ENCODE measurements at places on chromosomes 6 and 20.

GRCh38 chr20:35454881-35455609 lies at the start of gene CEP250:
Gene CEP250 (plus strand): TSS chr20:35455598. CDS start chr20:35462368, 6,770 bp downstream.
- DNase-seq = peak; percentile 93

DNA sequence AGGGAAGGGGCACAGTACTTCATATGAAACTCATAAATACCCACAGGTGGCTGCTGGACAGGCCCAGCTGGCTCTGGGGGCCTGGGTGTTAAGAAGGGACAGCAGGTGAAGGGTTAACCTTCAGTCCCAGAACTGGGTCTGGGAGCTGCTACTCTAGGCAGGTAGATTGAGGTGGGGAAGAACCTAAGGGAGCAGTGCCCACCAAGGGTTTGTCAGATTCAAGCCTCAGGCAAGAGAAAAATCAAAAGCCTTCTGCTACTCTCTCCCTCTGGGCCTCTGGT lies 5.6 kb downstream of the RPL10A start:
- no peak for DNase-seq

DNA sequence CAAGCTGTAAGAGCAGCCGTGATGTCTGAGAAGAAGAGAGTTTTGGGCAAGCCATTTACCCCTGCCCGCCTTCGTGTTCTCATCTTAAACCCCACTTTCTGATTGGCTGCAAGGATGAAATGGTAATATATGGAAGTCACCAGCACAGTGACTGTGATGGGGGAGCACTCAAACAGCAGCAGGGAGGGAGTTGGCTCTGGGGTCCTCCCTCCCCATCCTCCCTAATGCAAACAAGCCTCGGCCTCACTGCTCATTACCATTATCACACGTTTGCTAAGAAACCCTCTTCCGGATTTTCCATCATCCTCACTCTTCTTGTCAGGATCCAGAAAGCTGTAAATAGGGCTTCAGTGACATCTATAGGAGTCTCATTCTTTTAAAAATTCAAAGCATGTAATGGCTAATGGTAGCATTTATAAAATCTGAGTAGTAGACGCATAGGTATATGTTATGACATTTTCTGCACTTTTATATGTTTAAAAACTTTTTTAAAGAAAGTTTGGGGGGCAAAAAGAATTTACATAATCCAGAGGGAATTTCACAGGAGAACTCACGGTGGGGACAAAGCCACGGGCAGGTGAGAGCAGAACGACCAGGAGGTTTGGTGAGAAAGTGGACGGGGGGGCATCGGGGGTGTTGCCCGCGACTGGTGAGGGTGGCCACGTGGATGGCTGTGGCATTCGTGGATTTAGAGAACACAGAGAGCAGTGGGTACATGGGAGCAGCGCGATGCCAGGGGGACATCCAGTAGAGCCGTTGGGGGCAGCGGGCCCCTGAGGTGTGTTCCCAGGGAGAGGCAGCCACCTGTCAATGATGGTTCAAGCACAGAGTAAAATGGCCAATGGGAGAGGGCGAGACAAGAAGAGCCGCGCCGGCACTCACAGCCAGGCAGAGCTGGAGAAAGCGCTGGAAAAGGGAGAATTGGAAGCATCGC lies 29.6 kb downstream of the SUMO4 start:
- no peak for DNase-seq

DNA sequence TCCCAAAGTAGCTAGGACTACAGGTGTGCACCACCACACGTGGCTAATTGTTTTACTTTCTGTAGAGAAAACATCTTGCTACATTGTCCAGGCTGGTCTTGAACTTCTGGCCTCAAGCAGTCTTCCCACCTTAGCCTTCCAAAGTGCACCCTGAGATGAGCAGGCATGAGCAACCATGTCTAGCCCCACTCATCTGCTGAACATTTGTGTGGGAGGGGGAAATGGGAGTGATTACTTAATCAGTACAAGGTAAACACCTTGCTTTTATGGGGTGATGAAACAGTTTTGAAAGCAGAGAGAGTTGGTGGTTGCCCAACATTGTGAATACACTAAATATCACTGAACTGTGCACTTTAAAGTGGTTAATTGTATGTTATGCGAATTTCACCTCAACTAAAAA lies 5.3 kb downstream of the APMAP start:
- no peak for DNase-seq

- DNase-seq = no peak
These were observed 133.2 kb downstream of the SLC16A10 start for GRCh38 chr6:111220383-111221031.

DNA sequence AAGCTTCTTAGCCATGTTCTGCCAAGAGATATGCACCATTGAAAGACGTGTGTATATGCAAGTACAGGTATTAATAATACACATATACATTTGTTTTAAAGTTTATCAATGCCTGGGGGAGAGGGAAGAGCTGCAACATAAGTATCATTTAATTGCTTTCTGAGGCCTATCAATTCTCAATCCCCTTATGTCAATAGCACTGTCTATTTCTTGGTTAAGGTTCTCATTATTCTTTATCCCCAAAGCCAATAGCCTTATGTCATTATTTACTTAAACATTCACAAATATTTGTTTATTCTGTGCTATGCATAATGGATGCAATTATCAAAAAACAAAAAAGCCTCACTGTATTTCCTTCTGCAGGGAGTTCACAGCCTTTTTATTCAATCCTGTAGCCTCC lies 350.3 kb upstream of the KCNQ5 start:
- no peak for DNase-seq

- DNase-seq = no peak
These were observed 5.1 kb upstream of the CALHM6 start for GRCh38 chr6:116456106-116456505.

GRCh38 chr6:1124885-1125284 lies 187.0 kb upstream of the FOXQ1 start:
- DNase-seq = no peak

GRCh38 chr6:44831002-44831610 lies 443.6 kb downstream of the CDC5L start:
- no peak for DNase-seq
